Activated naive CD8-positive, alpha-beta T cell treated with anti-CD3 and anti-CD28 coated beads for 36 hours (primary cell): ENCODE measurements at places on chromosomes 5 and 9. TPM values are rescaled to one million over a fixed set of nuclear protein-coding genes. Genes with fewer than 3 reads are reported as not detected.
A peak's percentile ranks its signal among the peaks of the same experiment; 100 is the strongest.

TERT gene
- total RNA-seq: 6.0 TPM

OLFML2A gene
- total RNA-seq: not detected

CDKN2A gene
- 0.97 TPM for total RNA-seq

ZNF354B gene
- 11.0 TPM for total RNA-seq

CDC25C gene
- total RNA-seq: 8.4 TPM

SCGB3A2 gene
- not detected for total RNA-seq

RNF180 gene
- not detected for total RNA-seq

CEL gene
- total RNA-seq: 2.8 TPM

CDKN2B gene
- total RNA-seq: not detected

GRCh38 chr5:127096328-127096993 lies 23.2 kb upstream of the C5orf63 start:
- no peaks in the 10 kb centered on the region for H3K36me3 ChIP-seq
- peaks cover 6% of the 10 kb centered on the region for H3K4me1 ChIP-seq
- no peak for DNase-seq

DNA sequence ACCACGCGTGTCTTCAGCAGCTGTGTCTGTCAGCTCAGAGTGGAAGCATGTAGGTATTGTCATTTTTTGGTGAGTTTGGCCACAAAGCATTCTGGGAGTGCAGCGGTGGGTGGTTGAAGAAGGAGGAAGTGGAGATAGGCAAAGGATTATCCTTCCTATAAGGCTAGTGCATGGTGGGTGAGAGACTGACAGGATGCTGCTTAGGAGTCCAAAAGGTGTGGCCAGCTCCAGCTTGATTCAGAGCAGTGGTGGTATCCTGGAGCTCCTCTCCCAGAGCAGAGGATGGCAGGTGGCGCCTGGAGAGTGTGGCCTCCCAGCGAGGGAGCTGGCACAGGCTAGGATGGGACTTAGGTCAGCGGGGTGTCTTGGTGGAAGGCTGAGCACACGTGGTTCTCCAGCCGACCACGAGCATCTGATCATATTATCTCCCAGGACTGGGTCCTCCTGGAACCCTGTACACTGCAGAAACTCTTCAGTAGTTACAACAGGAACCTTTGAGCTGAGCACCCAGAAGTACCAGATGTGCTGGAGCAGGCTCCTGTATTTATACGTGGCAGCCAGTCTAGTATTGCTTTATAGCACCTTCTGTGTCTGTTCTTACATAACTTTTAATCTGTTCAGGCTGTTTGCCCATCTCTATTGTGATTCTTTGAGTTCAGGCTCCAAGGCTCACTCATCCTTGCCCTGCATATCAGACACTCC lies 29.6 kb downstream of the MAML1 start:
- DNase-seq: no peak
- H3K36me3 ChIP-seq: peaks cover 8% of the 10 kb centered on the region
- peaks cover 51% of the 10 kb centered on the region for H3K4me1 ChIP-seq
- H3K27ac ChIP-seq: peak overlapping the region; percentile 18
- H3K27me3 ChIP-seq: no peaks in the 10 kb centered on the region

DNA sequence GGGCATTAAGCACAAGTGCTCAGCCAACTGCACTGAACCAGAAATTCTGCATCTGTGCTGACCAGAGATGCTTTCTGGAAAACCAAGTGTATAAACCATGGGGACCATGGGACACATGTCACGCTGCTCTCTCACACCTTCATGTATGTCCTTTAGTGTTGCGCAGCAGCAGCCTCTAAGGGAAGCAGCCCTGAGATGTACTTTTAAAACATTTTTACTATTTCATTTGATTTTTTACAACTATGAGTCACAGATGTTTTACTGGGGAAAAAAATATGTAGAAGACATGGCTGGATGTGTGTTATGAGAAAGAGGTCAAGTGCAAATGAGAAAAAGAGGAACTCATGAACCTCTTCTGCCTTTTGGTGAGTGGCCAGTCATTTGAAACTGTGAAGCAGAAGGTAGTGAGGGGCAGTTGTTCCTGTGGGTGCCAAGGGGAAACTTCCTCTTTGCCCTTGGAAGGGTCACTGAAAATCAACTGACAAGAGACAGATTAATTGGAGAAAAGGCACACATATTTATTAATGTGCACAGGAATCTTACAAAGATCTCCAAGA lies 31.4 kb upstream of the SYK start:
- no peak overlapping the region for H3K4me3 ChIP-seq
- peaks cover 8% of the 10 kb centered on the region for H3K27me3 ChIP-seq
- no peaks in the 10 kb centered on the region for H3K4me1 ChIP-seq
- no peak overlapping the region for H3K27ac ChIP-seq
- no peaks in the 10 kb centered on the region for H3K36me3 ChIP-seq

DNA sequence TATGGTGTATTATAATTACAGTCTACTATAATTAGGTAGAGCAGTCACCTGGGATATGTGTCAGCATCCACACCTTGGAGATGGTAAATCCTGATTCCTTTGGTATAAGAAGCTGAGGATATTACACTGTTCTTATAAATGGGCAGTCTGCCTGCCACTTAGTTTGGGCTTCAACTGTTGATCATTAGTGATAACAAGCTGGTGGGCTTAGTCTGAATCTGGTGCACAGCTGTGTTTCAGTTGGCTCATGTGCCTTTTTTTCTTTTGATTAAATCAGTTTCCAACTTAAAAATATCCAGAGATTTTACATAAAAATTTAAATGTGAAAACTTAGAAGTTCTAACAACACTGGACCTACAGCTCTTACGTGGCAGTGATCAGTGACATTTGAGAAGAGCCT lies 21.2 kb downstream of the LVRN start:
- no peak overlapping the region for H3K4me3 ChIP-seq
- no peak for DNase-seq
- H3K4me1 ChIP-seq: peaks cover 1% of the 10 kb centered on the region
- H3K36me3 ChIP-seq: no peaks in the 10 kb centered on the region

DNA sequence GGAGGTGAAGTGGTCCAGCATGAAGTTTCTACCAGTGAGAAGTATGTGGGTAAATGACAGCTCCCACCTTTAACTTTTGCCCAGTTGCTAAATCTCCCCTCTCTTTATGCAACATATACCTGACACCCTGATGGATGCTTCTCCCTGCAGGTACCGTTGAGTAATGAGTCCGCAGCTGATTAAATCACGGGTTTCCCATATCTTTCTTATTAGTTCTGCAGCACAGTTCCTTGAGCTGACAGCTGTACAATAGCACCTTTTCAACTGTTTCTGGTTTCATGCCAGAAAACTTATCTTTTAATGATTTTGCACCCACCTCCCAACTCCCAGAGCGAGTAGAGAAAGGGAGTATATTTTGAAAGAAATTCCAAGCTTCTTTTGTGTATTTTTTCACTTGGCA lies 161.0 kb upstream of the TUT7 start:
- H3K27ac ChIP-seq: no peak overlapping the region
- no peak overlapping the region for H3K4me3 ChIP-seq
- H3K27me3 ChIP-seq: peaks cover 11% of the 10 kb centered on the region
- no peak for DNase-seq
- no peaks in the 10 kb centered on the region for H3K36me3 ChIP-seq
- no peaks in the 10 kb centered on the region for H3K4me1 ChIP-seq

DNA sequence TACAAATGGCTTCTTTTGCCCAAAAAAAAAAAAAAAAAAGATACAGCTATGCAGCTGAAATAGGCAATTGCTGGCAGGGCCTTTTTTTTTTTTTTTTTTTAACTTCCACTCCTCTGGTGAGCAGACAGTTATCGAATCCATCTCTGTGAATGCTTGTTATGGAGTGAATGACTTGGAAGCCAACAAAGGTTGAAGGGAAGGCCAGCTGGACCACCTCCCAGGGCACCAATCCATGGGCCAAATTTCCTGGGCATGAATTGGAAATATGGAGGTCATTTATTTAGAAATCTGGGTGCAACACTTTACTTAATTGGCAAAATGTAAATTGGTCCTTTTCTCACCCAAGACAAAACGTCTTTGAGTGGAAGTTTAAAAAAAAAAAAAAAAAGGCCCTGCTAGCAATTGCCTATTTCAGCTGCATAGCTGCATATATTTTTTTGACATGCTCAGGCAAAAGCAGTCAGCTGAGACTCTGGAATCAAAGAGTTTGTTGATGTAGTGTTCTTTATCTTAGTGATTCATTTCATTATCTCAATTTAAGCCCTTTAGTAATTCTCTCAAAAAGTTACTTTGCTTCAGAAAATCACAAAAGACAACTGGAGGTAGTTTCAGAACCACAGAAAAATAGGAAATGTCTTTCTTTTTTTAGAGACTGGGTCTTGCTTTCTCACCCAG lies 392.2 kb upstream of the KLF4 start:
- no peaks in the 10 kb centered on the region for H3K4me1 ChIP-seq
- no peak overlapping the region for H3K4me3 ChIP-seq
- no peak for DNase-seq
- no peak overlapping the region for H3K27ac ChIP-seq
- no peaks in the 10 kb centered on the region for H3K27me3 ChIP-seq
- H3K36me3 ChIP-seq: no peaks in the 10 kb centered on the region

- no peak for DNase-seq
- no peaks in the 10 kb centered on the region for H3K36me3 ChIP-seq
- no peak overlapping the region for H3K4me3 ChIP-seq
- H3K27ac ChIP-seq: no peak overlapping the region
- no peaks in the 10 kb centered on the region for H3K4me1 ChIP-seq
These were observed 55.1 kb upstream of the LVRN start for GRCh38 chr5:115907177-115907576.

GRCh38 chr9:95791695-95792094 lies 83.8 kb upstream of the ERCC6L2 start:
- DNase-seq: peak; percentile 24
- H3K4me1 ChIP-seq: peaks cover 11% of the 10 kb centered on the region
- H3K27ac ChIP-seq: peak overlapping the region; percentile 47
- H3K4me3 ChIP-seq: no peak overlapping the region
- peaks cover 18% of the 10 kb centered on the region for H3K27me3 ChIP-seq

DNA sequence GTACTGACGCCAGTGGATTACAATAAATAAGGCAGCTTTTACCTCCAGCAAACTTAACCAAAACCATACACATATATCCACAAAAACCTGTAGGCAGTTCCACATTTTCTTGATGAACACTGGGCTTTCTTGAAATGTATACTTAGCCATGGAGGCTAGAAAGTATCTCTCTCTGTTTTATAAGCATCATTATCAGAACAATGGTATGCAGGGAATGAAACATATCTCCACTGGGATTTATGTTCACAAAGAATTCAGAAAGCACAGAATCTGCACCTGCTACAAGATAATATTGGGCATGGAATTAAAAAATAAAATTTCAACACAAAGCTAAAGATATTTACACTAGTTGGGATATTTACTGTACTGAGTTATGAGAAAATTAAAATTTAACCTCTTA lies 126.1 kb upstream of the RASA1 start:
- H3K4me3 ChIP-seq: no peak overlapping the region
- no peak overlapping the region for H3K27ac ChIP-seq
- no peaks in the 10 kb centered on the region for H3K27me3 ChIP-seq
- H3K36me3 ChIP-seq: no peaks in the 10 kb centered on the region
- DNase-seq: no peak

GRCh38 chr9:137140151-137141012 lies 1.4 kb downstream of the GRIN1 start:
- H3K4me3 ChIP-seq: no peak overlapping the region
- no peak for DNase-seq
- H3K4me1 ChIP-seq: peaks cover 2% of the 10 kb centered on the region
- H3K36me3 ChIP-seq: no peaks in the 10 kb centered on the region
- H3K27me3 ChIP-seq: peaks cover 75% of the 10 kb centered on the region

- peaks cover 3% of the 10 kb centered on the region for H3K27me3 ChIP-seq
- no peaks in the 10 kb centered on the region for H3K36me3 ChIP-seq
- H3K4me3 ChIP-seq: no peak overlapping the region
- no peaks in the 10 kb centered on the region for H3K4me1 ChIP-seq
These were observed 294.0 kb downstream of the YTHDC2 start for GRCh38 chr5:113807427-113807991.

DNA sequence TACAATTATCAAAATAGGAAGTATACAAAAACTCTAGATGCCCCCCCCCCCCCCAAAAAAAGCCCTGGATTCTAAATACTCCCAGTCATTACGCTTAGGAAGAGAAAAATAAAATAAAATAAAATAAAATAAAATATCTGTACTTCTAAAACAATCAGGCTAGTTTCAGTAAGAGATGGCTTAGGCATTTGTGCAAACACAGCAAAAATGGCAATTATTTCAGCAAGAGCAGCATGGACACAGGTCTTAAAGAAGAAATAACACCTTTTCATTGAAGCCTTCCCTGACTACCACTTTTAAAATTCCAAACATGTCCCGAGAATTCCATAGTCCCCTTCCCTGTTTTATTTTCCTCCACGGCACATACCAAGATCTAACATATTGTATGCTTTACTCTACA lies 218.6 kb upstream of the POU5F2 start:
- no peak for DNase-seq
- H3K27me3 ChIP-seq: no peaks in the 10 kb centered on the region
- peaks cover 8% of the 10 kb centered on the region for H3K36me3 ChIP-seq
- no peak overlapping the region for H3K27ac ChIP-seq

DNA sequence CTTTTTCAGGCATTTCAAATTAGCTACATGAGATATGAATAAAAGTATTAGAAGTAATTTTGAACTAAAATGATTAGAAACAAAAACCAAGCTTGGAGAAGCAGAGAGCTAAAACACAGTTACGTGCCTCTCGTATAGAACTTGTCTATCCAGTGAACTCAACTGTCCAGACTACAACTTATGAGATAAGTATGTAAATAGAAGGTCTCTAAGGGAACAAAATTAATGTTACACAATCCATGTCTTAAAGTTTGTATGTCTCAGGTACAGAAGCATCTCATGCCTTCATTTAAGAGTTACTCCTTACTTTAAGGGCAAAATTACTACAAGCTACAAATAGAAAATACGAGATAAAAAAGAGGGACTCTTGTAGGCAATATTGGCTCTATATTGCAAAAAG lies 316.8 kb downstream of the CETN3 start:
- no peaks in the 10 kb centered on the region for H3K27me3 ChIP-seq
- no peak for DNase-seq
- H3K36me3 ChIP-seq: no peaks in the 10 kb centered on the region
- no peak overlapping the region for H3K27ac ChIP-seq
- no peaks in the 10 kb centered on the region for H3K4me1 ChIP-seq
- H3K4me3 ChIP-seq: no peak overlapping the region

DNA sequence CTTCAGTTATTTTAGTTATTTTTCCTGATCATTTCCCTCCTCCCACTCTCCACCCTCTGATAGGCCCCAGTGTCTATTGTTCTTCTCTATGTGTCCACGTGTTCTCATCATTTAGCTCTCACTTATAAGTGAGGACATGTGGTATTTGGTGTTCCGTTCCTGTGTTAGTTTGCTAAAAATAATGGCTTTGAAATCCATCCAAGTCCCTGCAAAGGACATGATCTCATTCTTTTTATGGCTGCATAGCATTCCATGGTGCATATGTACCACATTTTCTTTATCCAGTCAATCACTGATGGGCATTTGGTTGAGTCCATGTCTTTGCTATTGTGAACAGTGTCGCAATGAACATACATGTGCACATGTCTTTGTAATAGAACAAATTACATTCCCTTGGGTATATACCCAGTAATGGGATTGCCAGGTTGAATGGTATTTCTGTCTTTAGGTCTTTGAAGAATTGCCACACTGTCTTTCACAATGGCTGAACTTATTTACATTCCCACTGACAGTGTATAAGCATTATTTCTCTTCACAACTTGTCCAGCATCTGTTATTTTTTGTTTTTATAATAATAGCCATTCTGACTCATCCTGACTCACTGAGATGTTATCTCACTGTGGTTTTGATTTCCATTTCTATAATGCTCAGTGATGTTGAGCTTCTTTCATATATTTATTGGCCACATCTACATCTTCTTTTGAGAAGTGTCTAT lies 17.2 kb upstream of the DIRAS2 start:
- no peak overlapping the region for H3K27ac ChIP-seq
- DNase-seq: no peak
- H3K27me3 ChIP-seq: peaks cover 34% of the 10 kb centered on the region
- H3K4me1 ChIP-seq: peaks cover 2% of the 10 kb centered on the region
- no peaks in the 10 kb centered on the region for H3K36me3 ChIP-seq

- no peaks in the 10 kb centered on the region for H3K36me3 ChIP-seq
- peaks cover 7% of the 10 kb centered on the region for H3K4me1 ChIP-seq
- H3K27ac ChIP-seq: no peak overlapping the region
- H3K27me3 ChIP-seq: peaks cover 32% of the 10 kb centered on the region
- DNase-seq: no peak
These were observed 46.0 kb downstream of the CDO1 start for GRCh38 chr5:115770466-115770865.
